ENCODE measurements at places on chromosomes 5 and 9. TPM values are rescaled to one million over a fixed set of nuclear protein-coding genes. Genes with fewer than 3 reads are reported as not detected.

WHRN gene
- total RNA-seq = 2.1 TPM

DNA sequence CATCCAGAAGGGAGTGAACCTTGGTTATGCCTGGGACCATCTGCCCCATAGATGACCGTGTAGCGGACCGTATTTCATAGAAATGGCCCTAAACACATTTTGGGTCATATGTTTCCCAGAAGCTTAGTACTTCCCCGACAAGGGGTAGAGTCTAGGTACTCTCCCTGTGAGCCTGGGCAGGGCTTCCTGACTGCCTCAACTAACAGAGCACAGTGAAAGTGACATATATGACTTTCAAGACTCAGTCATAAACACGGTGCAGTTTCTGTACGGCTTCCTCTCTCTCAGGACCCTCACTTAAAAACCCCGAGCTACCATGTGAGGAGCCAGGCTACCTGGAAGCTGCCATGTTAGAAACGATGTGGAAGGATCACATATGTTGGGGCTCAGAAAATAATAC, 20.9 kb downstream of the C9orf57 start:
- no peak for DNase-seq

DNA sequence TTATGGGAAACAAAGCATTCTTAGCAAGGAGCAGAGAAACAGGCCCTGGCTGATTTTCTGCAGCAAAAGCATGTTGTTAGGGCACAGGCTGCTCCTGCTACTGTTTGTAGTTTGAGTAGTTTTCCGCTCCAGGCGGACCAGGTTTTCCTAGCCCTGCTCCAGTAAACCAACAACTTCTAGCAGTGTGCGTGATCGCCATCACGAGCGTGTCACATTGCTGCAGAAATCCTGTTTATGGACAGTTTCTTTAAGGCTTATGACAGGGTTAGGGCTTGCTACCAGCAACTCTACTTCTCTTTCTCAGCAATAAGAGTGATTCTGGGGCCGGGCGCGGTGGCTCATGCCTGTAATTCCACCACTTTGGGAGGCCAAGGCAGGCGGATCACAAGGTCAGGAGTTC, 803.9 kb upstream of the CDH10 start:
- DNase-seq = no peak

DNA sequence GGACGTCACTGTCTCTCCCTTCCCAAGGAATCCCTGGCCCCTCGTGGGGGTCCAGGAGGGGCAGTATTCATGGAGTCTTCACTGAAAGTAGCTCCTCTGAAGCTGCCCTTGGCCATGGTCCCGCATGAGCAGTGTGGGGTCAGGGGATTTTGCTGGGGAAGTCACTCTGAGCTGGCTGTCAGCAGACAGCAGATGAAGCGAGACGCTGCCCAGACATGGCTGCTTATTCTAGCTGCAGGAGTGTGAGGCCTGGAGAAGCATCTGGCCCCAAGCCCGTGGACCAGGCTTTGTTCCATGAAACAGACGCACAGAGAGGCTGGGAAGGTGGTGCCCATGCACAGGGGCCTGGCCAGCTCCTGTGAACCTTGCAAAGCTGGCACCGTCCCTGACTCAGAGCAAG, 21.5 kb upstream of the ASS1 start:
- DNase-seq = peak; percentile 78

GABRA1 gene
- total RNA-seq = not detected

DNA sequence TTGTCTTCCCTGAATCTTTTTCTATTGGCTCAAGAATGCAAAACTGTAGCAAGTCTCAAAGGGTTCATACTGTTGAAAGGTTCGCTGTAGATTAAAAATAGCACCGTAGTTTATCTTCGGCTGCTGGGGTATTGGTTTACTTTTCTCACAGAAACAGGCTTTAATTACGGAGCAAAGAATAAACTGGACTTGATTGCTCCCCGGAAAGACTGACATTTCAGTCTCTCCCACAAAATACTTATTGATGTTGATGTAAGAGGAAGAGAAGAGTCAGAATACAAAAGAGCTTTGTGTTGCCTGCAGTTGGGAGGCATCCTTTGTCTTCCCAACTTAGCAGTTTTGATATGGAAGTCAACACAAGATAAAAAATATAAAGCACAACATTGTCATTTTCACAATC, 183.9 kb upstream of the DMAC1 start:
- DNase-seq = no peak

EQTN gene
- total RNA-seq = not detected

DNA sequence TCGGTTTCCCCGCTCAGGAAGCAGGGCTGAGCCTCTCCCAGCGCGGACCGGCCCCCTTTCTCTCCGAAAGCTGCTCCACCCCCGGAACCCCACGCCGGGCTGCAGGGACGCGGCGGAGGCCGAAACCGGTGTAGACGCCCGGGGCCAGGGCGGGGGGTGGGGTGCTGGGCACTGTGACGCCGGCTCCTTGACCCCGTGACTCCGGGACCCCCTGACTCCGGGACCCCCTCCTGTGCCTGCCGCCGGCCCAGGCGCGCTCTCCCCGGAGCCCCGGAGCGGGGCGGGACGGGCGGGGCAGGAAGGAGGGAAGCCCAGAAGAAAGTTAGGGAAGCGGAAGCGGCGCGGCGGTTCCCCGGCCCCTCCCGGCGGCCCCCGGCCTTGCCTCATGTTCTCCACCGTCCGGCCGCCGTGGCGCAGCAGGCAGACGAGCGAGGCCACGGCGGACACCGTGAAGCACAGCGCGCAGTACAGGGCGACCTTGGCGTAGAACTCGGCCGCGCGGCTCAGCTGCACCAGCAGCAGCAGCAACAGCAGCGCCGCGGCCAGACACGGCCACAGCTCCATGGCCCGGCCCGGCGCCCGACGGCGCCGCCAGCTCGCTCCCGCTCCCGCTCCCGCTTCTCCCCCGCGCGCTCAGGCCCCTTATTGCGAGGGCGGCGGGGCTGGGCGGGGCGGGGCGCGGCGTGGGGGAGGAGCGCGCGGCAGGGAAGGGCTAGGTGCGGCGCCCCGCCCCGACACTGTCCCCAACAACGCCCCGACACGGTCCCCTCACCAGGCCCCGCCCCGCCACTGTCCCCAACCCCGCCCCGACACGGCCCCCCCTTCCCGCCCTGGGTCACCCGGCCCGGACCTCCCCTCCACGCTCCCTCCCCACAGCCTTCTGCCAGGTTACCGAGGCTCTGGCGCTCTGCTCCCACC, at the start of gene AGPAT2:
AGPAT2 (minus strand) TSS at position 664 of the 918 bp plus-strand sequence; CDS start at position 564, 100 bp downstream.
- DNase-seq = peak; percentile 60

FABP6 gene
- total RNA-seq = 3.9 TPM

GRCh38 chr5:102561894-102562760, 63.3 kb upstream of the SLCO6A1 start:
- peak; percentile 39 for DNase-seq

TRPM6 gene
- total RNA-seq = 0.17 TPM

GRCh38 chr5:98997000-98997399, 68.2 kb upstream of the CHD1 start:
- peak; percentile 88 for DNase-seq

DNA sequence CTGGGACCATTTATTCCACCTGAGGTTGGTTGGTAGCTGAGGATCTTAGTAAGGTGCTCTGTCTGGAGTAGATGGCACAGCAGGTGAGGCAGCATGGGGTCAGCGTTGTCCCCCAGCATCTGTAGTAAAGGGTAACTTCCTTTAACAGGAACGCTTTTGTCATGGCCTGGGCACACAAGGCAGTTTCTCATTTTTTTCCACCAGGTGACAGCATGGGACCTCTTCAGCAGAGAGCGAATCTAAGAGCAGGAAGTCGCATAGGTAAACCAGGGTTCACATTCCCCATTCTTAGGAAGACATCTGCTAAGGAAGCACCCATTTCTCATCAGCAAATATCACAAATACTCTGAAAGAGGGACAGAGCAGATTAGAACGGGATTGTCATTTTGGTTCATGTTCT, 56.5 kb downstream of the GPR107 start:
- no peak for DNase-seq

- no peak for DNase-seq
Measured at GRCh38 chr5:76305269-76305668, 97.8 kb upstream of the IQGAP2 start.
